ENCODE measurements at places on chromosomes 12 and 14. TPM values are rescaled to one million over a fixed set of nuclear protein-coding genes. Genes with fewer than 3 reads are reported as not detected.

Gene KLRK1
- 2.0 TPM for polyA plus RNA-seq

Gene MED13L
- 33.6 TPM for polyA plus RNA-seq

Gene RNASE11
- not detected for polyA plus RNA-seq

Gene FGF23
- not detected for polyA plus RNA-seq

Gene PPFIA2
- polyA plus RNA-seq = 0.22 TPM

Gene TMEM132C
- polyA plus RNA-seq = 18.7 TPM

Gene KCNMB4
- 0.58 TPM for polyA plus RNA-seq

Gene TRMT61A
- 12.0 TPM for polyA plus RNA-seq

Gene ITGB7
- polyA plus RNA-seq = 3.0 TPM

Gene PPP1R1A
- polyA plus RNA-seq = 212 TPM

Gene OR4K13
- not detected for polyA plus RNA-seq

Gene SYNDIG1L
- 0.10 TPM for polyA plus RNA-seq

Gene IL26
- not detected for polyA plus RNA-seq
